ENCODE measurements at places on chromosomes 7 and 10.
A peak's percentile ranks its signal among the peaks of the same experiment; 100 is the strongest.

GRCh38 chr10:70928140-70928539, 39.8 kb upstream of the PCBD1 start:
- no peak for DNase-seq

- DNase-seq, result no peak
Measured at GRCh38 chr10:16845248-16845647, 28.0 kb upstream of the RSU1 start.

DNA sequence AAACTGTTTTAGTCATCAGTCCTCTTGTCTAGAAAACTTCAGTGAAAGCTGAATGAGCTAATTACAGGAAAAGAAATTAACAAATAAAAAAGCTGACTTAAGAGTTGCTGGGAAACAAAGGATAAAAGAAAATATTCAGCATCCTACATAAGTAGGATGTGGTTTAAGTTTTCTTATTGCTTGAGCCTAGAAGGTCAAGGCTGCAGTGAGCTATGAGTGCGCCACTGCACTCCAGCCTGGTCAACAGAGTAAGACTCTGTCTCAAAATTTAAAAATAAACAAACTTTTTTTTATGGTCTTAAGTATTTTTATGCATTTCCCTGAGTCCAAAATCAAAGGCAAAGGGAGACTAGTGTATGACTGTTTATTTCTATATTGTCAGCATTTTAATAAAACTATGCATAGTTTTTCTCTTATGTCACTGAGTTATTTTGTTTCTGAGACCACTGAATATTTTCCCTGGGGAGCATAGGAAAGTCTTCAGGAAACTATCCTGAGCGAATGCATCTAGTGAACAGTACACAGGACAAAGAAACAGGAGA, 40.0 kb upstream of the LRRN3 start:
- DNase-seq, result no peak

DNA sequence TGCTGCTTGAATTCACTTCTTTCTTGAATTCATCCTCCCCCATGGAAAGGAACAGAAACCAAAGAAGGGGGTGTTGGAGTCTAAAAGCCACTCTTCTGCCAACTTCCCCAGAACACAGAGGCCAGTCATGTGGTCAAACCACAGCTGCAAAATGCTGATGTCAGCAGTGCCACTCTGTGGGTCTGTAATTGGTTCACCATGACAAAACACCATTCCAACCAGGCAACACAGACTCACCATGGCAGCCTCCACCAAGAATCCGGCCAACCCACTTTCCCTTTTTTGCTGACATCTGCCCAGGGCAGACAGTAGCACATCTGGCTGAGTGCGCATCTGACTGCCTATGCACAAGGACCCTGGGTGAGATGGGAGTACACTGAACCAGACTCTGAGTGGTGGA, 16.8 kb downstream of the OSBPL3 start:
- peak; percentile 71 for DNase-seq

- no peak for DNase-seq
Measured at GRCh38 chr10:119084896-119085295, 4.3 kb upstream of the EIF3A start.

DNA sequence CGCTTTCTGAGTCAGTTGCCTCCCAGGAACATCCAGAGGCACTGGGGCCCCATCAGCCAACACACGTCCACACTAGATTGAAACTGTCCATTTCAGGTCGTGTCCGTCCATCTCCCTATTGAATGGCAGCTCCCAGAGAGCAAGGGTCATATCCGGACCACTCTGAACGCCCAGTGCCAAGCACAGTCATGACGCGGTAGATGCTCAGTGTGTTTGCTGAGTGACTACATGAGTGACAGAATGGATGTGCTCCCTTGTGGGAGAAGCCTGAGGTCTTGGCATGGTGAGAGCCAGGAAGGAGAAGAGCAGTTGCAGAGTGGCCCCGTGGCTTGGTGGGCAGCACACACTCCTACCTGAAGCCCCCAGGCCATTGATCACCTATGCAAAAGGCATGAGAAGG, 92.5 kb upstream of the CUX1 start:
- no peak for DNase-seq

Data from stromal cell of bone marrow (primary cell).